ENCODE measurements at places on chromosomes 11 and 22. TPM values are rescaled to one million over a fixed set of nuclear protein-coding genes. Genes with fewer than 3 reads are reported as not detected.

GRCh38 chr11:60657888-60658287 lies 41.5 kb upstream of the MS4A8 start:
- no peak overlapping the region for H3K4me3 ChIP-seq
- H3K27me3 ChIP-seq, result no peaks in the 10 kb centered on the region
- no peak for DNase-seq

DNA sequence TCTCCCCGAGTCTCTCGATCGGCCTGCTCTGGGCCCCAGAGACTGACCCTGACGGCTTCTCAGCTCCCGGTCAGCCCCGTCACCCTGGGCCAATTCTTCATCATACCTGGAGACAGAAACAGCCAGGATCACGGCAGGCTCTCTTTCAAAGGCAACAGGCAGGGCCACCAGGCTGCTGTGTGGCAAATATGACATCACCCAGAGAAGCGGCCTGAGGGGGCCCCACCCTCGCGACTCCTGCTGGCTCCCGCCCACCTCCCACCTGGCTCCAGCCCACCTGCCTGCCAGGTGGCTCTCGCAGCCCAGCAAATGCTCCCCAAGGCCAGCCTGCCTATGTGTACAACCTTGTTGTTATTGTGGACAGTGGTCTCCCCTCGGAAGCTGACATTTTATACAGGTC lies 24.9 kb upstream of the PACSIN2 start:
- H3K36me3 ChIP-seq, result no peaks in the 10 kb centered on the region
- H3K4me3 ChIP-seq, result no peak overlapping the region
- no peak overlapping the region for H3K27ac ChIP-seq
- peaks cover 14% of the 10 kb centered on the region for H3K4me1 ChIP-seq
- DNase-seq, result no peak

Gene CYP2D6
- total RNA-seq, result 3.2 TPM

DNA sequence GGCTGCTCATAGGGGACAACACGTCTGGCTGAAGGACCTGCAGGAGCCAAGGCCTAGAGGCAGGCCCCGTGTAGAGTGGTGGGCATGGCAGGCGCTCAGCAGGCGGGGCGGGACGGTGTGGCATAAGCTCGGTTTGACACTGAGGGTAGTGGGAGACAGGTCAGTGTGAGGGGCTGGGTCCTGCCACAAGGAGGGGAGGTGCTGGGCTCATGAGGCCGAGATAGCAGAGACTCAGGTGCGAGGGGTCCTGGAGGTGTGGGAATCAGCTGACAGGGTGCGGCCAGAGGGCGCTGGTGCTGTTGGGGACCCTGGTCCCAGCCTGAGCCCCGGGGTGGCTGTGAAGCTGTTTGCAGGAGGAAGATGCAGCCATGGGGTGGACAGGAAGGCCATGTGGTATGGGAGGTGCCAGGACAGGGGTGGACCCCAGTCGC lies 6.7 kb downstream of the SLC22A12 start:
- peaks cover 7% of the 10 kb centered on the region for H3K27me3 ChIP-seq
- DNase-seq, result no peak
- no peaks in the 10 kb centered on the region for H3K4me1 ChIP-seq
- peaks cover 5% of the 10 kb centered on the region for H3K36me3 ChIP-seq
- no peak overlapping the region for H3K27ac ChIP-seq

DNA sequence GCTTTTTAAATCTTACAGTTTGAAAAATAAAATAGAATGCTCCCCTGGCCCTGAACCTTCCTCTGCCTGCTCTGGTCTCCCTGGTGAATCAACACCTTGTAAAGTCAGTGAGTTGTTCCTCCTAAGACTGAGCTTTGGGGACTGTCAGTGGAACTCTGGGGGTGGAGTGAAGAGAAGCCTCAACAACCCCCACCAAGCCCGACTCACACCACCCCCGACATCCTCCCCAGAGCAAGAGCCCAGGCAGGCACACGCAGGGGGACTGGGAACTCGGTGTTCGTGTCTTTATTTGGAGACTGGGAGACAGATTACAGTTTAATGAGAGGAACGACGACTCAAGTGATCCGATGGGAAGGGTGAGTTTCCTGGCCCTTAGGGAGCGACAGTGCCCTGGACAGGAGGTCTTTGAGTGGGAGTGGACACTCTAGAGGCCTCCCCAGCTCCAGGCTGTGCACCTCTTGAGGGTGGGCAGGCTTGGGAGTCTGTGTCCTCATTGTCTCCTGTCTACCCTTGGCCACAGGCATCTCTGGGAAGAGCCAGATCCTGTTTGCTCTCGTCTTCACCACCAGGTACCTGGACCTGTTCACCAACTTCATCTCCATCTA lies 6.2 kb downstream of the KDELR3 start:
- no peaks in the 10 kb centered on the region for H3K36me3 ChIP-seq
- peaks cover 2% of the 10 kb centered on the region for H3K27me3 ChIP-seq
- H3K27ac ChIP-seq, result no peak overlapping the region

Gene BIK
- total RNA-seq, result 0.97 TPM

GRCh38 chr22:41070665-41071331 lies 21.6 kb upstream of the EP300 start:
- H3K4me1 ChIP-seq, result no peaks in the 10 kb centered on the region
- no peak overlapping the region for H3K27ac ChIP-seq
- no peak for DNase-seq
- H3K36me3 ChIP-seq, result no peaks in the 10 kb centered on the region

- H3K27me3 ChIP-seq, result no peaks in the 10 kb centered on the region
- H3K36me3 ChIP-seq, result no peaks in the 10 kb centered on the region
- H3K4me1 ChIP-seq, result peaks cover 8% of the 10 kb centered on the region
- no peak overlapping the region for H3K4me3 ChIP-seq
Measured at GRCh38 chr11:19102521-19102900, 14.5 kb upstream of the ZDHHC13 start.

- no peak overlapping the region for H3K4me3 ChIP-seq
- peaks cover 1% of the 10 kb centered on the region for H3K27me3 ChIP-seq
- no peak overlapping the region for H3K27ac ChIP-seq
- H3K4me1 ChIP-seq, result peaks cover 6% of the 10 kb centered on the region
- H3K36me3 ChIP-seq, result no peaks in the 10 kb centered on the region
Measured at GRCh38 chr11:75855206-75855605, 40.2 kb downstream of the UVRAG start.

DNA sequence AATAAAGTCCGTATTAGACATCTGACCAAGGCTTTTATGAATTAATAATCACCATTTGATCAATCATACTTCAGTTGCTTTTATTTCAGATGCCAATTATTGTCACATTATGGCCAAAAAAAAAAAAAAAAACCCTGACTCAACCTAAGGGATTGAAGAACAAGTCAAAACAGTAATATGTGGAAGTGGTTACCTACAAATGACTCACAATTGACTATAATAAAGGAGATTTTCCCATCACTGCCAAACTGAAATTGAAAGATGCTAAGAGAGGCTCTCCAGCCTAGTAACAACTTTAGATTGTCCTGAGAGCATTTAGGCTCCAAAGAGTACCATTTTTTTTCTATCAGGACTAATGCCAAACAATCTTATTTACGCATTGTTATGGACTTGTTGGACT lies 35.2 kb downstream of the SOX6 start:
- H3K27me3 ChIP-seq, result no peaks in the 10 kb centered on the region
- H3K4me3 ChIP-seq, result no peak overlapping the region
- no peaks in the 10 kb centered on the region for H3K36me3 ChIP-seq
- H3K4me1 ChIP-seq, result peaks cover 6% of the 10 kb centered on the region
- no peak for DNase-seq

- no peak for DNase-seq
- H3K4me3 ChIP-seq, result no peak overlapping the region
- H3K27ac ChIP-seq, result no peak overlapping the region
Measured at GRCh38 chr11:19972651-19973050, 187.6 kb downstream of the DBX1 start.

- no peak overlapping the region for H3K27ac ChIP-seq
- peaks cover 6% of the 10 kb centered on the region for H3K4me1 ChIP-seq
- H3K27me3 ChIP-seq, result peaks cover 3% of the 10 kb centered on the region
Measured at GRCh38 chr11:61700212-61700611, 20.0 kb downstream of the DAGLA start.

Gene IFT27
- 51.1 TPM for total RNA-seq

GRCh38 chr11:61976813-61977475 lies 9.5 kb upstream of the FTH1 start:
- H3K4me1 ChIP-seq, result peaks cover 10% of the 10 kb centered on the region
- no peaks in the 10 kb centered on the region for H3K36me3 ChIP-seq
- H3K27ac ChIP-seq, result no peak overlapping the region
- no peak overlapping the region for H3K4me3 ChIP-seq
- no peak for DNase-seq

Gene SLC22A8
- not detected for total RNA-seq

DNA sequence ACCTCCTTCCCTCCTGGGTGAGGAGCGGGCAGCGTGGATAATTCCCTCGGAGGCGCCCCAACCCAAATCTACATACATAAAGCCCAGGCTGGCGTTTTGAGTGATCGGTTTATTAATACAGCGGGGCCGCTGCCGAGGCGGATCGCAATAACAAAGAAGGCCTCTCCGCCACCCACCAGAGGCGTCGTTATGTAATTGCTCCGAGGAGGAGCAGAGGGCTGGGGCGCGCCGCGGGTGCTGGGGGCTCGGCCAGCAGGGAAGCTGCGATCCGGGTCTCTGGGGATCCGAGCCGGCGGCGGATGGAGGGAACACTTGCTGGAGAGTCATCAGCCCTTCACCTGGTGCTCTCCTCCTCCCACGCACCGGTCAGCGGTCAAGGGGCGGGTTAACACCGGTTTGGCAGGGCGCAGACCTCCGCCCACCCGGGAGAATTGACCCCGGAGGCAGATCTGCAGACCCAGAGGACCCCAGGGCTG lies 6.4 kb upstream of the TP53I11 start:
- peaks cover 5% of the 10 kb centered on the region for H3K27me3 ChIP-seq
- H3K4me3 ChIP-seq, result no peak overlapping the region
- no peak for DNase-seq
- no peak overlapping the region for H3K27ac ChIP-seq
- peaks cover 36% of the 10 kb centered on the region for H3K4me1 ChIP-seq

- no peaks in the 10 kb centered on the region for H3K27me3 ChIP-seq
- H3K4me1 ChIP-seq, result no peaks in the 10 kb centered on the region
- no peaks in the 10 kb centered on the region for H3K36me3 ChIP-seq
Measured at GRCh38 chr11:8006349-8006977, 19.3 kb downstream of the EIF3F start.

Gene SYT8
- not detected for total RNA-seq

- peaks cover 28% of the 10 kb centered on the region for H3K27me3 ChIP-seq
- H3K27ac ChIP-seq, result no peak overlapping the region
- H3K4me1 ChIP-seq, result peaks cover 7% of the 10 kb centered on the region
- DNase-seq, result peak; percentile 54
- H3K36me3 ChIP-seq, result peaks cover 10% of the 10 kb centered on the region
Measured at GRCh38 chr11:66851698-66852465, 5.0 kb upstream of the LRFN4 start.

DNA sequence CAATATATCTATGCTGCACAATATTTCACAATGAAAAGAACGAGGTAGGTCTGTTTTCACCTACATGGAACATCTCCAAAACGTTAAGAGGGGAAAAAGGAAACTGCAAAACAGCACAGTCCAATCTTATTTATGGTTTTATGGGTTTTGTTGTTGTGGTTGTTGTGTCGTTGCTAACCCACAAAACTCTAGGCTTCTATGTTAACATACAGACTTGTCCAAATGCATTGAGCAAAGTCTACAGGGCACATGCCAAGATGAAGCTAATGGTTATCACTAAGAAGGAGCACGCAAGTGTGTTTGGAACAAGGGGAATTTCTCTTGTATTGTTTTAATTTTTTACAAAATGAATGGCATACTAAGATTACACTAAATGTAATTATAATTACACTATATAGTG lies 48.6 kb downstream of the AHNAK start:
- peaks cover 7% of the 10 kb centered on the region for H3K27me3 ChIP-seq
- no peak overlapping the region for H3K4me3 ChIP-seq
- DNase-seq, result no peak

Gene POTEH
- not detected for total RNA-seq

Gene LDLRAD3
- total RNA-seq, result 28.5 TPM

Gene NXPE1
- total RNA-seq, result not detected

Gene DERL3
- total RNA-seq, result 1.3 TPM

DNA sequence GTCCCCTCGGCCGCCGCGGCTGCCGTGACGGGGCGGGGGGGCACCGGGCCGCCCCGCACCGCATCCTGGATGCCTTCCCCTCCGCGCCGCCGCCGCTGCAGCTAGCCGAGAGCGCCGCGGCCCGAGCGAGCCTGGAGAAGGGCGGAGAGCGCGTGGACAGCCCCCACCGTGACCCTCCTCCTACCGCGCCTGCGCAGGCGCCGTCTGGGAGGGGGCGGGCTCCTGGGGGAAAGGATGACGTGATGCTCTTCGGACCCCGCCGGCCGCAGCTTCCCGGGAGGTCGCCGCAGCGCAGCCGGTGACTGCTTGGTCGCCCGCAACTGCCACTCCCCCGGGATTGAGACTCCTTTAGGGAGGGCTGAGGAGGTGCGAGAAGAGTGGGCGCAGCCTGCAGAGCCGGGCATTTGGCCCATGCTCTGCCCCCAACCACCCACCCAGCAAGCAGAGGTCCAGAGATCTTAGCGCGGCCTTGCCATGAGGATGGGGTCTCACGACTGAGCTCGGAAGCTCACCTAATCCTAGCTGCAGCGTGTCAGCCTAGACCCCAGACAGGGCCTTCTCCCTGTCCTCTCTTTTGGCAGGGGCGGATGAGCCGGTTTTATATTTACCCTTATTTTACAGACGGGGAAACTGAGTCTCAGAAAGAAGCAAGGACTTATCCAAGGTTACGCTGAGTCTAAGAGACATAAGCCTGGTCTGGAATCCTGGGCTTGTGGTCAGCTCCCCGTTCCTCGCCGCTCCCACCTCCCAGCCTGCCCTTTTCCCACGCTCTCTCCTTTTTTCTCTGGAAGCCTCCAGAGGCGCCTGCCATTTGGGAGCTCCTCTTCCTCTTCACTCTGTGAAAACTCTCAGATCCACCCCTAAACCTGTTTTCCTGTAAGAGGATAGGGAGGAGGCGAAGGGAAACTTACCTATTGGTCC lies at the start of gene DENND5A:
Gene DENND5A, minus strand, starts transcription at position 140 of the 921 bp plus-strand sequence. CDS start 281 bp downstream, outside the sequence.
- peak; percentile 86 for DNase-seq
- H3K4me1 ChIP-seq, result peaks cover 24% of the 10 kb centered on the region
- H3K36me3 ChIP-seq, result no peaks in the 10 kb centered on the region
- H3K4me3 ChIP-seq, result peak within 1 kb of the TSS; percentile 97

DNA sequence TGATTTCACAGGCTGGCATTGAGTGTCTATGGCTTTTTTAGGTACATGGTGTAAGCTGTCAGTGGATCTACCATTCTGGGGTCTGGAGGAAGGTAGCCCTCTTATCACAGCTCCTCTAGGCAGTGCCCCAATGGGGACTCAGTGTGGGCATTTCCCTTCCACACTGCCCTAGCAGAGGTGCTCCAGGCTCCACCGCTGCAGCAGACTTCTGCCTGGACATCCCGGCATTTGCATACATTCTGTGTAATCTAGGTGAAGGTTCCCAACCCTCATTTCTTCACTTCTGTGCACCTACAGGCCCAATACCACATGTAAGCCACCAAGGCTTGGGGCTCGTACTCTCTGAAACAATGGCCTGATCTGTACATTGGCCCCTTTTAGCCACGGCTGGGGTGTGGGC lies 78.3 kb downstream of the RNF169 start:
- H3K27me3 ChIP-seq, result peaks cover 1% of the 10 kb centered on the region
- peaks cover 52% of the 10 kb centered on the region for H3K36me3 ChIP-seq
- H3K4me3 ChIP-seq, result peak overlapping the region; percentile 75
- no peak overlapping the region for H3K27ac ChIP-seq

Data from endothelial cell (in vitro differentiated cells).